ENCODE measurements at places on chromosomes 2 and 18.

GRCh38 chr2:3460156-3460555 is 59.2 kb downstream of the ADI1 start:
- H3K4me3 ChIP-seq, result no peak overlapping the region
- H3K27me3 ChIP-seq, result no peaks in the 10 kb centered on the region
- peaks cover 8% of the 10 kb centered on the region for H3K36me3 ChIP-seq
- DNase-seq, result no peak
- no peak overlapping the region for H3K27ac ChIP-seq

DNA sequence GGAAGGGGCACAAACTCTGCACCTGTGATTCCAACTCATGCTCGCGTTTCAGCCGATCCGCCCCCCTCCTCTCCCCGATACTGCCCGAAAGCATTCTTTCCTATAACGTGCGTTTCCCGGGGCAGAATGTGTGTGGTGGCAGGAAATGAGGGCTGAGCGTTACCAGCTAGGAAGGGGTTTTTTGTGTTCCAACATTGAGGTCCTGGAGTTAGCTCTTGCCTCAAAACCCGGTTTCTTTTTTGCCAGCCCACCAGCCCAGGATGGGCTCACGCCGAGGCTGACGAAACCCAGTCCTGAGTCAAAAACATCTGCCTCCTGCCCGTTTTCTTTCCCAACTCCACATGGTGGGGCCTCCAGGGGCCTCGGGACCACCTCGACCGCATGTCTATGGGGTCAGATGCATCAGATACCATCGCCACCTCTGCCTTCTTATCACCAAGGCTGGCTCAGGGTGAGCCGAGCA is 113.7 kb upstream of the COPS8 start:
- peaks cover 2% of the 10 kb centered on the region for H3K36me3 ChIP-seq
- no peak overlapping the region for H3K4me3 ChIP-seq
- no peak overlapping the region for H3K27ac ChIP-seq
- peaks cover 14% of the 10 kb centered on the region for H3K4me1 ChIP-seq

GRCh38 chr2:241065355-241065803 is 36.7 kb downstream of the MTERF4 start:
- H3K27me3 ChIP-seq, result no peaks in the 10 kb centered on the region
- H3K4me1 ChIP-seq, result peaks cover 14% of the 10 kb centered on the region
- H3K4me3 ChIP-seq, result no peak overlapping the region
- DNase-seq, result peak; percentile 12
- H3K27ac ChIP-seq, result no peak overlapping the region
- H3K36me3 ChIP-seq, result peaks cover 3% of the 10 kb centered on the region

DNA sequence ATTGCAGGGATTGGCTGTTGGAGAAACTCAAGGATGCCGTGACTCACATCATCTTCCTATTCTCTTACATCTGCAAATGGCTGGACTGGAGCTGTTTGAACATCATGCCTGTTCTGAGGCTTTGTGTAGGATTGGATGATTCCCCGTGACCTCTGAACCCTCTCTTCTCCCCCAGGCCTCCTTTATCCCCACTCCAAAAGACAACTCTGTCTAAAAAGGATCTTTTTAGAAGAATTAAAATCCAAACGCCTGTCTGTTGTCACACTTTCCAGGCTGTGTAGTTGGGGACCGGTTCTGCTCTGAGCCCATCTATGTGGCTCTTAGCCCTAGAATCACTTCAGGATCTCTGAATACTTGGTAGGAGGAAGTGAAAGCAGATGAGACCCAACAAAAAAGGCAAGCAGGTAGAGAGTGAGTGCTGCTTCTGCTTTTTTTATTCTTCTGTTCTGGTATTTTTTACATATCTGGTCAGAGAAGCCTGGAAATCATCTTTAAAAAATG is 565 bp downstream of the SP140 start:
- H3K27me3 ChIP-seq, result no peaks in the 10 kb centered on the region
- H3K4me1 ChIP-seq, result peaks cover 72% of the 10 kb centered on the region
- DNase-seq, result no peak
- peak overlapping the region; percentile 97 for H3K27ac ChIP-seq
- H3K36me3 ChIP-seq, result peaks cover 20% of the 10 kb centered on the region

DNA sequence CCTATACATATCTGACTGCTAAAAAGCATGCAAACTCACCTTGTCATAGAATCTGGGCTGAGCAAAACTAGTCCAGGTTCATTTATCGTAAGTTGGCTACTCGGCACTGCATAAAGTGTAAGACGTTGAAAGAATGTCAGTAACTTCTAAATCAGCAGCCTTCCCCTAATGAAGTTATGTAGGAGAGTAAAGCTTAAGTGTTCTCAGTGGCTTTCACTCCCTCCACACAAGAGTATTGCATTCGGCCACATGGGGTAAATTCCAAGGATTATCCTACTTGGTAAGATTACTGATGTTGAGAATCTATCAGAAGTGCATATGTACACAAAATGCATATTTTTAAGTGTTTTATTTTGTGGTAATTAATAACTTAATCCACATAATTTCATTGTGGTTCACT is 130.1 kb downstream of the LCLAT1 start:
- H3K27me3 ChIP-seq, result no peaks in the 10 kb centered on the region
- no peak for DNase-seq
- no peak overlapping the region for H3K4me3 ChIP-seq
- no peak overlapping the region for H3K27ac ChIP-seq
- H3K36me3 ChIP-seq, result peaks cover 5% of the 10 kb centered on the region

DNA sequence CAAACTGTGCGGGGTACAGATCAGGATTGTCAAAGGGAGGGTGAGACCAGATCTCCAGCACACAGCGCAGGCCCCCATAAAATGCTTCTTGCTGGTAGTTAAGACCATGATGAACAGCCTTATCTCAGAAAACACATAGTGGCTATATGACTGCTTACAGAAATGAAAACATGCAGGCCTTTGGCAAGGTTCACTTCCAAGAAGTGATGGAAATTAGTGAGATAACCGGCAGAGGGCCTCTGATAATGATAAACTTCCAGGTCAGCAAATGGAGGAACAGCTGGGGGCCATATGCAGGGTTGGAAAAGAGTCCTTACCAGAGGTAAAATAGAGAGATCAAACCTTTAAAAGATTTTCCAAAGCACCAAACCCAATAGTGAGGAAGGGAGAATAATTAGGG is 46.6 kb downstream of the CFAP221 start:
- H3K4me3 ChIP-seq, result no peak overlapping the region
- DNase-seq, result no peak
- H3K4me1 ChIP-seq, result no peaks in the 10 kb centered on the region
- peaks cover 30% of the 10 kb centered on the region for H3K27me3 ChIP-seq

- no peak overlapping the region for H3K4me3 ChIP-seq
- H3K27ac ChIP-seq, result peak overlapping the region; percentile 69
- H3K27me3 ChIP-seq, result no peaks in the 10 kb centered on the region
- H3K4me1 ChIP-seq, result peaks cover 26% of the 10 kb centered on the region
- no peak for DNase-seq
Observed at GRCh38 chr2:159129269-159129668, 157.2 kb downstream of the WDSUB1 start.

Measured in central memory CD8-positive, alpha-beta T cell (primary cell).